G401 (cell line): ENCODE measurements at places on chromosomes 1 and 21.

GRCh38 chr1:63813829-63814277 is 40.0 kb downstream of the ROR1 start:
- DNase-seq: no peak

- DNase-seq: no peak
Observed at GRCh38 chr1:29478879-29479278, 242.6 kb downstream of the PTPRU start.

- DNase-seq: peak; percentile 74
Observed at GRCh38 chr1:234326497-234327366, 46.5 kb upstream of the COA6 start.

DNA sequence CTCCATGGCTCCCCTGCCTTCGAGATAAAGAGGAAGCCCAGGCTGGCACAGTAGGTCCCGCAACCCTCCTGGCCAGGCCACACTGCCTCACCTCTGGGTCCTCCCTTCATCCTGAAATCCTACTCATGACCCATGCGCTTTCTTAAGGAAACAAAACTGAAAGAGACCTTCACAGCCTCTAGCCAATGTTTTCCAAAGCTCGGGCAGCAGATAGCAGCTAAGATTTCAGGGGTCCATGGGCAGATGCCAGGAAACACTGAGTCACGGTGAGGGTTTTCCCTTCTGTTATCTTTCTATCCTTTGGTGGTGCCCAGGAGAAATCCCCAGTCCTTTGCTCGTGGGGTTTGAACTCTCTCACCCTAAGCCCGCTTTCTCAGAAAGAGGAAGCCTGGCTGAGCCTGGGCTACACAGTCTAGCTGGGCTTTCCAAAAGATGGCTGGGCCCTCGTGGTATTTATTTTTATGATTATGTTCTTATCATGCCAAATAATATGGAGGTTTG is 26.6 kb downstream of the TTC39A start:
- no peak for DNase-seq

GRCh38 chr1:87236585-87236984 is 92.1 kb upstream of the LMO4 start:
- DNase-seq: no peak

- no peak for DNase-seq
Observed at GRCh38 chr1:185917646-185918045, 183.5 kb downstream of the HMCN1 start.

DNA sequence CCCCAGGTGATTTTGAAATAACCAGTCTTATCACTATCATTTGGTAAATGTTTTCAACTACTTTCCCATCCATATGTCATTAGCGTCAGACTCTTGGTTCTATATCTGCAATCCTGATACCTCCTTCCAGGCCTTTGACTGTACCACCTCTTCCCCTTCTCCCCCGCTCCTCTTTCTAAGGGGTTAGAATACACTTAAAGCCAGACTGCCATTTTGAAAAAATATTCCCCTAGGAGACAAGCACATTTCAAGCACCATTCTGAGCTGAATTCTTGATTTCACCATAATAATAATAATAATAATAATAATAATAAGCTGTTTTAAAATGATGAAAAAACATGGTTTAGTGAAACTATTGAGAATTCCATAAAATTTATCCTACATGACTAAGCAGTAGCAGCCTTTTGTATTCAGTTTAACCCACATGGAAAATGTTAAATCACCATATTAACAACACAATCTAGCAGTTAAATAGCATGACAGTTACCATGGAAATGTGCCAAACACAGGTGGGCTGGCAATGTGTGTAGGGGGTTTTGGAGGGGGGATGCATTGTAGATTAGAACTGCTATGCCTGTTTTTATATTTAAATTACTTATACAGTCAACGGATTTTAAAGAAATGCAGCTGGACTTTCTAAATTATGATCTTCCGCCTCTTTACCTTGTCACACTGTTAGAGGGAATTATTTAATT is 480.2 kb upstream of the DEPDC1 start:
- DNase-seq: no peak

DNA sequence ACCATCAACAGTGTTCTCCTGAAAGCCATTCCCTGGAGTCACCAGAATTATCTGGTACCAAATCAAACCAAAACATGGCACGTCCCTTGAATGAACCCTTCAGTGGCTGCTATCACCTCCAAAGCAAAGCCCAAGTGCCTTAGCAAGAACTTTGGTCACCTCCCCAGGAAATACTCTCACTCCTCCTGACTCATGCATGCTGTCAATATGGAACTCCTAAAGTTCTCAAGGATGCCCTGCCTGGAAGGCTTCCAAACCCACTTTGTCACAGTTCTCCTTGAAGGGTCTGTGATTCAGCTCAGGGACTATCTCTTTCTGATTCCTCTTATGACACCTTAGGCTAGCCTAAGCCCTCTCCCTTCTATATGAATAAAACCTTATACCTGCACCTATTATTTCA is 146.1 kb upstream of the RUNX1 start:
- DNase-seq: no peak

DNA sequence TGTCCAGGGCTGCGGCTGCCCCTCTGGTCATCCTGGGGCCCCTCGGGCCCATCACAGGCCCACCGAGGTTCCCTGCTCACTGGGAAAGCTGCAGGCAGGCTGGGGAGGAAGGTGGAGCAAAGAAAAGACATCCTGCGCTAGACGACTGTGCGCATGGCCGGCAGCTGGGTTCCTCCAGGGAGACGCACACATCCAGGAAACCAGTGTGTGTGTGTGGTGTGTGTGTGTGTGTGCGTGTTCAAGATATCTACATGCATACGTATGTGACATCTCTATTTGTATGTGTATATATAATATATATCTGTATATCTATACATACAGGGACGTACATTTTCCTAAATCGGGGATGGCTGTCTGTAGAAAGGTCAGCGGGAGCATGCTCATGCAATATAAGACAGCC is 63.7 kb downstream of the ACOT7 start:
- no peak for DNase-seq

DNA sequence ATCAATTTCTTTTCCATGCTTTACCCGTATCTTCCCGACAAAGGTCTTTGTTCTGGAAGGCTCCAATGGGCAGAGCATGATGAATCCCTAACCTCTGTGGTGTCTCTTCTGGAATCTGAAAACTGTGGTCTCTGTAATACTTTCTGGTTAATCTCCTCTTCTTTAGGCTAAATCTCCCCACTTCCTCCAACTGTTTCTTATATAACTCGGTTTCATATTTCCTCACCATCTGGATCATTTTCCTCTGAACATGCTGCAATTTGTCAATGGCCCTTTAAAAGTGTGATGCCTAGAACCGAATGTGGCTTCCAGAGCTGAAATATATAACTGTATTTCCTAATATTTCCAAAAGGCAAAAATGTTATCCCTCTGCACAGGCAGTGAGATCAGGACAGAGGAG is 66.1 kb downstream of the ALG14 start:
- DNase-seq: peak; percentile 26

DNA sequence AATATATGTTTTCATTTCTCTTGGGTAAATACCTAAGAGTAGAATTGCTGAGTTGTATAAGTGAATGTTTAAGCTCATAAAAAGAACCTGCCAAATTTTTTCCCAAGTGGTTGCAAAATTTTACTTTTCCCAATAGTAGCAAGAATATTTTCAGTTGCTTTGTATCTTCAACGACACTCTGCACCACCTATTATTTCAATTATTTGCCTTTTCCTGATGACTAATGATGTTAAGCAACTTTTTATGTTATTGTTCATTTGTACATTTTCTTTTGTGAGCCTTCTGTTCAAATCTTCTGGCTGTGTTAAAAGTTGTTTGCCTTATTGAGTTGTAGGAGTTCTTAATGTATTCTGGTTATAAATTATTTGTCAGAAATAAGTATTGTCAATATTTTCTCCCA is 299.1 kb upstream of the NRIP1 start:
- no peak for DNase-seq
